Hematopoietic multipotent progenitor cell treated with erythropoietin and hydrocortisone succinate and interleukin-3 and kit ligand, for 6 days (in vitro differentiated cells): ENCODE measurements at places on chromosomes 1 and 21.

DNA sequence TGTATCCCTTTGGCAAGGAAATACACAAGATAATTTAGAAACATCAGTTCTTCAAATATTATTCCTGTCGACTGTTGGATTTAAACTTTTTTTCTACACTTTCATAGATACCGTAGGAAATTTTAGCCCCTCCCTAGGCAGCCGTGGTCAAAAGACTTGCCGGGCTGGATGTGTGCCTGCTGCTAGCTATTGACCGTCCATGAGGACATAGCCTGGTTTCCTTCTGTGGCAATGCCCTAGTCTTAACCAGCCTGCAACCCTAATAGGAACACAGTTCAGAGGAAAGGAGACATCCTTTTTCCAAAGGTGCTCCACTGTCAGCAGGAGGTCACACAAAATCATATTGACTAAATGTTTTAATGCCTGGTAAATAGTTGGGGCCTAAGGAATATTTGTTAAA is 20.4 kb upstream of the KIAA1614 start:
- no peak for DNase-seq

DNA sequence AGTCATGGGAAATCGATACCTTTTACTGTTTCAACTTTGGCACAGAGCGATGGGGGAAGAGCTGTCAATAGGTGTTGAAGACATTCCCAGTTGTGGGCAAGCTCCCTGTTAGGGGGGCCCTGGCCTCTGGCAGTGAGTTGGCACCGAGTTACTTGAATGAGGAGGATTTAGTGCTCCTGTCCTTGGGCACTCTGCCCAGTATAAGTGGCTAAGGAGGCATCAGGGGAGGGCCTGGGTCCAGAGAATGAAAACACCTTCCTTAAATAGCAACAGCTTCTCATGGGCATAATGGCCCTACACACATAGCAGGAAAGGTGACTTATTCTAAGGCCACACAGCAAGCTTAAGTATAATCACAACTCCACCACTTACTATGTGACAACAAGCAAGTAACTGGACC is 664.4 kb downstream of the PTPRU start:
- no peak for DNase-seq

DNA sequence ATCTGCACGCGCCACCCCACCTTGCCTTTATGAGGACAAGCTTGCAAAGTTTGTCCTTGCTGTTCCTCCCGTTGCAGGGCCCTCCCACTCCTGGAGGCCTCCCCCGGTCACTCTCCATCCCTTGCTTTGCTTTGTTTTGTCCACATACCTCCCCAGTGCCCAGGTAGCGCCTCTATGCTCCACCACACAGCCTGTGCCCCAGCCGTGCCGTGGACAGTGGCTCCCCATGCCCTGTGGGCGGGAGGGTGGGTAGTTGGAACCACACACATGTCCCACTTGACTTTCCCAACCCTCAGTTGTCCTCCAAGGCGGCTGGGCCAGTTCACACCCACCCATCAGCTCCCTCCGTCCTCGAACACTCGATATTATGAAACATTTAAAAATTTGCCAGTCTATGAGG is 24.6 kb downstream of the SLX9 start:
- DNase-seq, result no peak

DNA sequence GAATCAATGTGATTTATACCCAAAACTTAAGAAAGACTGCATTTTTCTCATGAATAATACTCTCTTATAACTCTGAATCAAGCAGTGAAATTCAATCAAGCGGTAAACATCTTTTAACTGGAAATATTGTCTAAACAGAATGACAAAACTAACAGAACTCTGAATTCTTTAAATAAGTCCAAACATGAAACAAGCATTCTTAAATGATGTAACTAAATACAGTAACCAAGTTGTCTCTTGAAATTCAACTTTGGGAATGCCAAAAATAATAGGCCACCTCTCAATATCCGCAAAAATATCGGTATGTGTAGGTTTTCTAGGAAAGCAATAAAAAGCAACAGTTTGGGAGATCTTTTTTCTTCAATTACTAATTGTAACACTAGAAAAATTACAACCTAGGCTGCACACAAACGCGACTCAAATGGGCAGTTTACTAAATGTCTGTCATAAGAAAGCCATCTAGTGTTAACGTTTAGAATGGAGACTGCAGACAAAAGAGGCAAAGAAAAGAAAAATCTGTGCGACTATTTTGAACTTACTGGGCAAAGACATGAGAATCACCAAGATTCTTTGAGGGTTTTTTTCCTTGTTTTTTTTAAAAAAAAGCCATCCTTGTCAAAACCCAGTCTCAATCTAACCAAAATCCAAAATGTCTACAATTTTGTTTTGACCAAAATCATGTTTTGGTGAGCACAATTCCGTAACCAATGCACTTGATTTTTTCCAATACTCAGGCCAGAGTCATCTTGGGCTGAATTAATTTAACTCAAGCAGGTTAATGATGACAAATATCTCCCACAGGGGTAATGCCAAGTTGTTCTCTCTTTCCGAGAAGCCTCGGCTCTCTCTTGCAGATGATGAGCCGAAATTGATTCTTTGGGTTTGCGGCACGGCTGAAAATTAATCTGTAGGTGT is 1.3 kb downstream of the SIPA1L2 start:
- DNase-seq, result peak; percentile 48

DNA sequence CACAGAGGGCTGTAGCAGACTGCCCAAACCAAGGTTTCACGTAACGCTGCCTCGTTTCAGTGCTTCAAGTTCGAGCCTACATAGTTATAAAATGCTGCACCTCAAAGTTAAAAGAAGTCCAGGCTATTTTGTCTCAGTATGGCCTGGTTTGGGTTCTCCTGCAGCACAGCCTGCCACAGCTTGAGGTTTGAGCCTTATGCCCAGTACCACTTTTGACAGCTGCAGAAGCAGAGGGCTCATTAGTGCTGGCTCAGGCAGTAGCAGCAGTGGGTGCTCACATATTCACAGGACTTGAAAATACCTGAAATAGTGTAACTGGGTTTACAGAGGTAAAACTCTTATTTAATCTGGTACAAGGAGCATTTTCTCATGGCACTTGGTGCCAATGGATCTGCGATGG is 15.3 kb downstream of the SPATA46 start:
- no peak for DNase-seq

DNA sequence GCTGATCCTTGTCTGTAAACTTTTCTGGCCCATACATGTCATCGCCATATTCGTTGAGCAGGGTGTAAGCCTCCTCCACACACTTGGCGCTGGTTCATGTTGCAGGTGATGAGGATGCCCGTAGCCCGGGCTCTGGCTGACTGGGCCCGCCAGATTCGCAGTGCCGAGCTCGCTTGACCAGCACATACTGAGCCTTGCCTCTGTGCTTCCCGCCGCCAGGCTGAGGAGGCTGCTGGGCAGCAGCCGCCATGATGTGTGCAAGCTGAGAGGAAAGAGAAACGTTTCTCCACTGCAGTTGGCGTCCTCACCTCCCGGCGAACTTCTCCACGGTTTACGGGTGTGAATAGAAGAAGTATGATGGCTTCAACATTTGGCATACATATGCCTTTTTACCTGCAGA is 89.2 kb downstream of the LTN1 start:
- no peak for DNase-seq

DNA sequence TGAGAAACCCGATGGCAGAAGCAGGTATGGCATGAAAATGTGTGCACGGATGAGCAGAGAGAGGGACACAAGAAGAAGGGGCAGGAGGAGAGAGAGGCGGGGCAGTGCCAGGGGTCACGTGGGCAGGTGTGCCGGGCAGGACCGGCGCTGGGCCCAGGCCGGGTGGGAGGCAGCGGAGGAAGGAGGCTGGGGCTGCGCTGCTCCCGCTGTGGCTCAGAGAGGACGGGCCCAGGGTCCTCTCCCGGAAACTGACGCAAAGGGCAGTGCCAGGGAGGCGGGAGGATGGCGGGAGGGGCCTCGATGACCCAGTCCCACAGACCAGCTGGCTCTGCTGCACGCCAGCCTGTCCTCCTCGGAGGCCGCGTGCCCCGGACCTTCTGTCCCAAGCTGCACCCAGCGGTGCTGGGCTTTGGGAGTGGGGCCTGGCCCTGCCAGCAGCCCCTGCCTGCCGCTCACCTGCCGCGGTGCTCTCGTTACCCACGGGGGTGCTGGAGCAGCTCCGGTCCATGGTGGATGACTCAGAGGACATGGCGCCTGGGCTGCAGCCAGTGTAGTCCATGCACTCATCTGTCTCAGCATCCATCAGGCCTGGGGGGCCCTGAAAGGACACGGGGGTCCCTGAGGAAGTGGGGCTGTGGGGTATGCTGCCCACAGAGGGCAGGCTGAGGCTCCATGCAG is 153.9 kb downstream of the CASZ1 start:
- DNase-seq, result no peak

GRCh38 chr1:101945884-101946283 is 50.8 kb downstream of the OLFM3 start:
- no peak for DNase-seq

- no peak for DNase-seq
These were observed 3.2 kb upstream of the OLFML2B start for GRCh38 chr1:162026881-162027280.

- DNase-seq, result peak; percentile 93
These were observed 125.7 kb upstream of the CXADR start for GRCh38 chr21:17387030-17387617.

DNA sequence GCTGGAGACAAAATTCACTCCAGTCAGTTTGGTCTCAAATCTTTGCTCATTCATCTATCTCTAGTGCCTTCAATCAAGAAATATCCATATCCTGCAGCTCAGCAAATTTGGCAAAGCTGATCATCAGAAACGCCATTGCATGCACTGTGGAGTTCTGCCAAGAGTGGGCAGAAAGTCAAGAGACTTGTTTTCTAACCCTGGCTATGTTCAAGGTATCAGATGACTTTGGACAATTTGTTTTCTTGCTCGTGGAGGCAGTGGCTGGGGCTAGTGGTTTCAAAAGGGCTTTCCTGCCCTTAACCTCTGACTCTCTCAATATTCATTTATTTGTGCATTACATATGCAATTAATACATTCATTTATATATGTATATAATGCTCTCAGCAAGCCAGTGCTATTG is 12.8 kb upstream of the LRRC52 start:
- DNase-seq, result no peak

DNA sequence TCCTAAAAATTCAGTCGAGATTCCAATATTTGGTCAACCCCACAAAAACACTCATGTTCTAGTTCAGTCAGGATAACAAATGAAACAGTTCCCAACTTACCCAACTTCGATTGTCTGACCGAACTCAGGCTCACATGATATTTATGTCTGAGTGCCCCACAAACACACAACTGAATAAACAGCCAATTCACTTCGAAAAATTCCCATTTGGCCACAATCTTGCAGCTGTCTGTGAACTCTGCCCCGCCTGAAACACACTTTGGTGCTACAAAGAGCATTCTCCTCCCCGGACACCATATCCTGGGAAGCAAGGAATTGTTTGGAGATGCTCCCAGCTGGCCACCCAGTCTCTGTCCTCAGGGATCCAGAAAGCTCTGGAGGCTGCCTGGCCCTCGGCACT is 52.9 kb upstream of the SIM2 start:
- DNase-seq, result no peak

DNA sequence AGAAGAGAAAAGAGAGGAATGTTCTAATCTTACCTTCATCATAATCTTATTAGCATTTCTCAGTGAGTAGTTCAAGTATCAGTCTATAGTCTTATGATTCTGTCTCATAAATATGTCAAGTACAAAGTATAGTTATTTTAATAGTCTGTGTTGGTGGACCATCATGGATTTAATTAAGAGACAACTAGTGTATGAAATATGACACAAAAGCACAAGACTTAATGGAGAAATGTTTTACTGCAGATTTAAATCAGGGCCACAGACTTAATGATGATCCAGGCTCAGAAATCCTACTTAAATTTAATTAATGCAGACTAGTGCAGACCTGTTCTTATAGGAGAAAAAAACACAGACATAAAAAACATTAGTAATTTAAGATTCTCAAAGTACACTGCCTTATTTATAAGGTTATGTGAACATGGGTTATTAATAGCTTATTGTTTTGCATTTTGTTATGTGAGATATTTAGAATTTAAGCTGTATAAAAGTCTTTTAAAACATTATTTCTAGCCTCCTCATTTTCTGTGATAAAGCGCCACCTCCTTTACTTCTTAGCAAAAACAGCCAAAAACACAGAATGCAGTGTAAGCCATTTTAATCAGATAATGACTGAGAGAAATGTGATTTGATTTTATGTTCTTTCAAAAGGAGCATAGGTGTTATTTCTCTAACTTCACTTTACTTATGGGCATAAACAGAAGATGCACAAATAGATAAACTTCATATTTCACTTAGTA is 255.0 kb upstream of the SNX7 start:
- no peak for DNase-seq

DNA sequence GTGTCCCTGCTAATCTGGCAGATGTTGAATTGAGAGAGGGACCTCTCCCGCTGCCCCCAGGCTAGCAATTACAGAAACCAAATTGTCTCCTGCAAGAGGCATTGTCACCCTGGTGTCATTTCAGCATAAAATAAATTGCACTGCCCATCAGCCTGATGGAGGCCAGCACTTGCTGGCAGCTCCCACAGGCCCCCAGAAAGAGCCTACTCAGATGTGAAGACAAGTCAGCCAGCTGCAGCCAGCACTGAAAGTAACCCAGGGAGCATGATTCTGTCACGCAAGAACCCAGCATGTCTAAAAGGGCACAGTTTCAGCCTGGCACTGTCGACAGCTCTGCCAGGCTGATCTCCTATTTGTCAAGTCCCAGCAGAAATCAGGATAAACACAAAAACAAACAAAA is 110.3 kb upstream of the CTTNBP2NL start:
- no peak for DNase-seq

GRCh38 chr1:160748181-160748877 is 9.3 kb downstream of the SLAMF7 start:
- peak; percentile 33 for DNase-seq

DNA sequence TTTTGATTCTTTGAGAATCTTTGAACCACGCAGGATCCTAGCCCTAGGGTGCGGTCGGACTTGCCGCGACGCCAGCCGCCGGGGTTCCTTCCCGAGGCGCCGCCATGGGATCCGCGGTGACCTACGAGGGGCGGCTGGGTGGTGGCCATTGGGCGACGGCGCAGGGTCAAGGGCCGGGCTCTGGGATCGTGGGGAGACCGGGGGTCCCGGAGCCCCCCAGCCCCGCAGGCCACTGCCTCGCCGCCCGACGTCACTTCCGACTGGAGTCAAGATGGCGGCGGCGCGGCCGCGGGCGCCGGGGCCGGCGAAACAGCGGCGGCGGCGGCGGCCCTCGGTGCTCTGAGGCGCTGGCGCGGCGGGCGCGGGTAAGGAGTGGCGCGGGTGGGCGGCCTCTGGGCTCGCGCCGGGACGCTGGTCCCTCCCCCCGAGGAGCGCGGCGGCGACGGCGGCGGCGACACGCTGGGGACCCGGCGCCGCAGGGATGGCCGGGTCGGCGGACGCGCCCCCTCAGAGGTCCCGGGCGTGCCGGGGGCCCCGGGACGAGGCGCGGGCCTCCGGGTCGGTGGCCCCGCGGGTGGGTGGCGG is at the start of gene PRDM2:
TSS of gene PRDM2 (plus strand) at position 253 of the 585 bp plus-strand sequence. CDS start 15,418 bp downstream, outside the sequence.
- peak; percentile 68 for DNase-seq

DNA sequence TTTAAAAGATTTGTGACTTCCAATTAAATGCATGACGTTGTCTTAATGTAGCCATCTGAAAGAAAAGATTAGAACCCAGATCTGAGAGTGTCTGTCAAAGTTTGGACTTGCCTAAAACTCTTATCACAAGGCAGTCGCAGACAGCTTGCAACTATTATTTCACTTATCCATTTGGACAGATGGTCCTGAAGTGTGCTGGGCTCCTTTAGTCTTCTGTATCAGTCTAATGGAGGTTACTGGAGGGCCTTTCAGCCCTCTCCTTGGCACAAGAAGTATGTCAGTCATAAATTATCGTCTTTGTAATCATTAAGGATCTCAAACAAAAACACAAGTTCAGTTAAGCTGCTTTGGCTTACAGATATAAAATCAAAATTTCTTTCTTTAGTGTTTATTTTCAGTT is 15.5 kb downstream of the PROX1 start:
- no peak for DNase-seq

GRCh38 chr1:179575497-179576314 is at the start of gene NPHS2:
Gene NPHS2 (minus strand): TSS chr1:179575948. CDS start chr1:179575864, 84 bp downstream.
- DNase-seq, result no peak
